ENCODE measurements at places on chromosomes 5 and 9. TPM values are rescaled to one million over a fixed set of nuclear protein-coding genes. Genes with fewer than 3 reads are reported as not detected.

DNA sequence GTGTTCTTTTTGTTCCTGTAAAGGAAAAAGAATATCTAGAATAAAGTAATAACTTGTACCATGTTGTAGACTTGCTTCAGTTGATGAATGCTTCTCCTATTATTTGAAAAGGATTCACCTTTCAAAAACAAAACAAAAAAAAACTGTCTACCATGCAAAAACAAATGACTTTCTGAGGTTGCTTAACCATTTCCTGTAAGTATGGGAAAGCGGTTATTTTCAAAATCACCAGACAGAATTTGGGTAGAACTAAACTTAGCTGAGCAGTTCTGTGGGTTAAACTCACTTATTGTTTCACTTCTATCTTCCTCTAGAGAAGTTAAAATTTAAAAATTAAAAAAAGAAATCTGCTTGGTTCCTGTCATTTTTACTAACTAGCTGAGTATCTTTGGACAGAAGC lies 25.2 kb downstream of the LNPEP start:
- no peak for DNase-seq
- no peak overlapping the region for H3K27ac ChIP-seq
- no peaks in the 10 kb centered on the region for H3K36me3 ChIP-seq
- H3K4me3 ChIP-seq = no peak overlapping the region

Gene COL27A1
- 25.7 TPM for total RNA-seq

DNA sequence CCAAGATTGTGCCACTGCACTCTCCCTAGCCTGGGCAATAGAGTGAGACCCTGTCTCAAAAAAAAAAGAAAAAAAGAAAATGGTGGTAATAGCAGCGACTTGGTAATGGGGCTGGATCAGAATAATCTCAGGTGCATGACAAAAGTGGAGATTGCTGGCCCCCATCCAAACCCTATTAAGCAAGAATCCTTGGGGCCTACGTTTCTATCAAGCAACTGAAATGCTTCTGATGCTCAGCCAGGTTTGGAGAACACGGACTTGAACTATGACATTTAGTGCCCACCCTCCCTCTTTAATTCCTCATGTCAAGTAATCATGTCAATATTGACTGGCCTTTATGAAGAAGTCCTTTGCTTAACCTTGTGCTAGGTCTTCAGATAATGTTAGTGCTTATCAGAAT lies 6.6 kb downstream of the C5orf52 start:
- no peaks in the 10 kb centered on the region for H3K36me3 ChIP-seq
- H3K27ac ChIP-seq = no peak overlapping the region
- H3K4me3 ChIP-seq = no peak overlapping the region
- no peaks in the 10 kb centered on the region for H3K27me3 ChIP-seq
- DNase-seq = no peak

Gene DRD1
- total RNA-seq = 0.08 TPM

All from testis (tissue), 5 donors.